ENCODE measurements at places on chromosomes 11 and 22. TPM values are rescaled to one million over a fixed set of nuclear protein-coding genes. Genes with fewer than 3 reads are reported as not detected.

DNA sequence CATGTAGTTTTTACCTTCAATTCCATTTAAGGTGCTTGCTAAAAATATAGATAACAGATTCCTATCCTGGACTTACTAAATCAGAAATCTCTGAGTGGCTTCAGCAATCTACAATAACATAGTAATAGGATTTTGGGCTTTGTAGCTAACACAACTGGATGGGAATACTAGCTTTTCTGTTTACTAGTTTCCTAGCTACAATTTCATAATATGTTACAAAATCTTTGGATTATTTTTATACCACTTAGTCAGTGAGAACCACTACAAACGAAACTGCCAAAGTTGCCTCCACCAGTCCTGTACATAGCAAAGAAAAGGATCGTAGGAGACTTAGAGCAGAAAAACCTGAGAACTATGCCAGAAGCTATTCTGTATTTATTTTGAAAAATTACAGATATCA is 87.7 kb upstream of the ANO3 start:
- DNase-seq = no peak

The GAL gene
- not detected for total RNA-seq

- DNase-seq = no peak
Observed at GRCh38 chr11:45170484-45170883, 24.0 kb downstream of the PRDM11 start.

DNA sequence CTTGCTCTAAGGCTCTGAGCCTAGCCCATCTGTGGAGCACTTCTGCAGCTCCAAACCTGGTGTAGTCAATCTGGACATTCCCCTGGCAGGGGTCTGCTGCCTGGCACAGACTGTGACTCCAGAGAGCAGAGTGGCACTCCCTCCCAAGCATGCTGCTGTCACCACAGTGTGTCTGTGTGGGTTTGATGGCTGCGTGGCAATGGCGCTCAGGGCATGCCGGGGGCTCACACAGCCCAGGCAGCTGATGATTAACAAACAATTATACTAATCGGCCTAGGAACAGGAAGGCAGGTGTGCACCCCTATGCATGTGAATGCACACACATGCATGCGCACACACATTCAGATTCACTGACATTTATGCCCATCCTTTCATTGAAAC is 9.0 kb upstream of the NECTIN1 start:
- no peak for DNase-seq

- DNase-seq = no peak
Observed at GRCh38 chr22:49117486-49117885, 710.2 kb downstream of the BRD1 start.

GRCh38 chr11:33847251-33847650 is 44.6 kb downstream of the LMO2 start:
- no peak for DNase-seq

DNA sequence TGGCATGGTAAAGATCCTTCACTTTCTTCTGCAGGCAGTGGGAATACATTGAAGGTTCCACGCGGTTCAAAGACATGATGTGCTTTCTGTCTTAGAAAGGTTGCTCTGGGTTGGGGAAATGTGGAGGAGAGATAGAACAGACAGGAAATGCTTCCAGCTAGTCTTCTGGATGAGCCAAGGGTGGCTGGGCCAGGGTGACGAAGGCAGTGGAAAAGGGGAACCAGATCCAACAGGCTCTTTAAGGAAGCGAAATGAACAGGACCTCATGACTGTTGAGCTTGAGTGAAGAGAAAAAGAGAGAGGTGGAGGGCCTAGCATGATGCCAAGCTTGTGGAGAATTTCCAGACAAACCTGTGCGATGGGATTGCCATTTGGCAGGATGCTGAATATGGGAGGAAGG is 56.4 kb upstream of the LMO1 start:
- no peak for DNase-seq

The DAGLA gene
- total RNA-seq = not detected

- DNase-seq = no peak
Observed at GRCh38 chr11:91299980-91300379, 924.6 kb upstream of the FAT3 start.

GRCh38 chr11:122978299-122978620 is 3.4 kb downstream of the BSX start:
- DNase-seq = no peak

DNA sequence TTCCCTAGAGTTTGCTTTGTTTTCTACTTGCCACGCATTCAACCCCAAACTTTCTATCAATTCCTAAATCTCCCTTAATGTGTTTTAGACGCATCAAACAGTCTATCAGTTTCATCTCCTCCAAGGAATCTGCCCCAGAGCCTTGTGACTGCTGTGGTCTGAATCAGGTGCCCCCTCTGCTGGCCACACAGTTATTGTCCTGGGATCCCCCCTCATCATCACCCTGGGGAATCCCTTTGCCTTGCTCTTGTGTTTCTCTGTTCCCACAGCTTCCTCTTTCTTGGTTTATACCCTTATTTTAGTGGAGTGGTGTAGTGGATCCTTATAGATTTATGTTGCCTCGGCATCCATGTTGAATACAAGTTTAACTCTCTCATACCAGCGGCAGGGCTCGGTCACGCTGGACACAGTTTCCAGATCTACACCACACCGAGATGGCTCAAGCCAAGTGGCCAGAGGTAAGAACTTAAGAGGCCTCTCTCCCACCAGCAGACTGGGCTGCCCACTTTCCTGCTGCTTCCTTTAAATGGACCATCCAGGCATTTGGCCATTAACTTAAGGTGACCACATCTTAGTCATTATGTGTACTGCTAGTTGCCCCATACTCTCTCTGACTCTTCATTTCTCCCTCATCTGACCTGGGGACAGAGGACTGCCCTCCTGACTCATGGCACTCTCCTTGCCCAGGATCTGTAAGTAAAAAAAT is 8.2 kb downstream of the UPB1 start:
- peak; percentile 92 for DNase-seq

GRCh38 chr11:113118104-113118503 is 156.9 kb downstream of the NCAM1 start:
- no peak for DNase-seq

GRCh38 chr11:62402960-62403730 is 15.7 kb upstream of the SCGB1A1 start:
- DNase-seq = no peak

The GGTLC2 gene
- not detected for total RNA-seq

DNA sequence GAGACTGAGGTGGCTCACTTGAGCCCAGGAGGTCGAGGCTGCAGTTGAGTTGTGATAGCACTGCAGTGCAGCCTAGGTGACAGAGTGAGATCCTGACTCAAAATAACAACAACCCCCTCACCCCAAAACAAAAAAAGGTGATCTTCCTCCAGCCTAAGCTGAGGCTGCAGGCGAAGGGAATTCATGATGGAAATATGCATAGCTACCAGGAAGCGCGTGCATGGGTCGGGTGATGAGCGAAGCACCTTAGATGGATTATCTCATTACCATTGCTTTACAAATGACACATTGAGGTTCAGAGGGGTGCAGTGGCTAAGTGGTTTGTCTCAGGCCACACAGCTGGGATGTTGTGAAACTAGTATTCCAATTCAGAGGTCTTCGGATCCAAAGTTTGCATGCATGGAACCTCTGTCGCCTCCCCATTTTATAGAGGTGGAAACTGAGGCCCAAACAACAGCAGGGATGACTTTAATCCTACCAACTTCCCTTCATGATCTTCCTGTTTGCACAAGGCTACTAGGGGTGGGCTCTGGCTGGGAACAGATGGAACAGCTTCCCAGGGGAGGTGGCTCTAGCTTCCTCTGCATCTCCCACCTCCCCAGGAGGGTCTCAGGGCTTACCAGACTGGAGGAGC is 4.6 kb downstream of the SLC29A2 start:
- no peak for DNase-seq

The KCNK7 gene
- total RNA-seq = 3.9 TPM

The TTLL12 gene
- 21.3 TPM for total RNA-seq

- no peak for DNase-seq
Observed at GRCh38 chr11:6271598-6271997, 12.0 kb downstream of the CCKBR start.

- DNase-seq = peak; percentile 9
Observed at GRCh38 chr11:96339706-96340554, 3.1 kb downstream of the MAML2 start.

The FOLR1 gene
- total RNA-seq = not detected

Data from B cell (primary cell).